Pulmonary artery endothelial cell (primary cell): ENCODE measurements at places on chromosomes 16 and 17. TPM values are rescaled to one million over a fixed set of nuclear protein-coding genes. Genes with fewer than 3 reads are reported as not detected.

Gene NOL11
- 40.1 and 52.0 TPM in 2 replicates for total RNA-seq

DNA sequence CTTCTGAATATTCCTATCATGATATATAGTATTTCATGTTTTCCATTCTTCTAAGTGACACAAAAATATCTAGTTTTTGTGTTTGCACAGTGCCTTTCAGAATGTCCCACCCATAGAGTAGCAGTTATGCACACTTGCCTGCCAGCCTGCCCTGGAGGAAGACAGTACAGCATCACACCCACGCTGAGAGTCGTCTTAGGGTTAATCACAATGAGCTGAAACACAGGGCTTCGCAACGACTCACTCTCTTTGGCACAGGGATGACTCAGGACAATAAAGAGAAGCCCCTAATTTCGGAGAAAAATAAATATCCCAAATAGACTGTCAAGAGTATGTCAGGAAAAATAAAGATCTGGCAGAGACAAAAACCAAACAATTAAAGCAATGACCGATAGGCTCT, 11.6 kb upstream of the NDUFAB1 start:
- DNase-seq, result no peak

Gene P2RX5
- 0.13 and 0.35 TPM in 2 replicates for total RNA-seq

DNA sequence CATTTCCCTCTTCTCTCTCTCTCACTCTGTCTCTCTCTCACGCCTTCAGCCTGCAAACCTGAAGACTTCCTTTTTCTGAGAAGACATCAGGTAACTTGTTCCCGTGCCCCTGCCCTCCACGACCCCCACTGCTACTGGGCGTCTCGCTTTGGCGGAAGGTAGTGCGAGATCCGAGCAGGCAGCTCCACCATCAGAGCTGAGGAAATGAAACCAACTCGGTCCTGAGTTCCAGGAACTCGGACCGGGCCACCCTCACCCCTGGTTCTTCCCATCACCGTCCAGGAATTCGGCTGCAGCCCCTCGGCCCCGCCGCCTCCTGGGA, 585 bp downstream of the MLKL start:
- DNase-seq, result no peak

Gene CACNA1G
- total RNA-seq, result 0.04 TPM in 1 of 2 replicates, not detected in the other

DNA sequence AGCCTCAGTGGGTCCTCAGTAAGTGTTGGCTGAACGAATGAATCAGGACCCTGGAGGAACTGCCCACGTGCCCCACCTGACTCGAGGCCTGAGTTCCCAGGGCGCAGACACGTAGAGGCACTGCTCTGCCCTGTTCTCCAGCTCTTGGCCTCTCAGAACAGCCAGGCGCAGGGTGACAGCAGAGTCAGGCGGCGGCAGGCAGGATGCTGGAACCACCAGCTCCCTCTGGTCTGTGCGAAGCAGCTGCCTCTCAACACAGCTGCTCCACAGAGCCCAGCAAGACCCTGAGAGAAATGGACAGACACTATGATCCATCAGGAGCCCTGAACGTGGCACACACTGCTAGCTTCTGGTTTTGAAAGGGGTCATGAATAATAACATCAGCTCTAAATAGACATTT, 53.1 kb upstream of the BCO1 start:
- no peak for DNase-seq

DNA sequence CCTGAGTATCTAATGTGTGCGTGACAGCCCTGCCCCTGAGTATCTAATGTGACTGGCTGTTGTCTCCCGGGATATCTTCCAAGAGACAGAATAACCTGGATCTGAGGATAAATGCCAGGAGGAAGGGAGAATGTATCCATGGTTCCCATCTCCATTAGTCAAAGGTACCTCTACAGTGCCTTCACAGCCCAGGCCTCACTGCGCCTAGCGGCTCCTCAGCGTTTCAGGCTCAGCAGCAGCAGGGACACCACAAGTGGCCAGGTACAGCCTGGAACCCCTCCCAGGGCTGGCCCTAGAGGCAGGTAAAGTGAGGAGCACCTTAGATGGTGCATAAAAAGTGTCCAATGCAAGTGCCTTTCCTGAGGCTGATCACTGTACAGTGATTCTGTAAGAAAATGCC, 32.0 kb downstream of the SOCS3 start:
- no peak for DNase-seq

DNA sequence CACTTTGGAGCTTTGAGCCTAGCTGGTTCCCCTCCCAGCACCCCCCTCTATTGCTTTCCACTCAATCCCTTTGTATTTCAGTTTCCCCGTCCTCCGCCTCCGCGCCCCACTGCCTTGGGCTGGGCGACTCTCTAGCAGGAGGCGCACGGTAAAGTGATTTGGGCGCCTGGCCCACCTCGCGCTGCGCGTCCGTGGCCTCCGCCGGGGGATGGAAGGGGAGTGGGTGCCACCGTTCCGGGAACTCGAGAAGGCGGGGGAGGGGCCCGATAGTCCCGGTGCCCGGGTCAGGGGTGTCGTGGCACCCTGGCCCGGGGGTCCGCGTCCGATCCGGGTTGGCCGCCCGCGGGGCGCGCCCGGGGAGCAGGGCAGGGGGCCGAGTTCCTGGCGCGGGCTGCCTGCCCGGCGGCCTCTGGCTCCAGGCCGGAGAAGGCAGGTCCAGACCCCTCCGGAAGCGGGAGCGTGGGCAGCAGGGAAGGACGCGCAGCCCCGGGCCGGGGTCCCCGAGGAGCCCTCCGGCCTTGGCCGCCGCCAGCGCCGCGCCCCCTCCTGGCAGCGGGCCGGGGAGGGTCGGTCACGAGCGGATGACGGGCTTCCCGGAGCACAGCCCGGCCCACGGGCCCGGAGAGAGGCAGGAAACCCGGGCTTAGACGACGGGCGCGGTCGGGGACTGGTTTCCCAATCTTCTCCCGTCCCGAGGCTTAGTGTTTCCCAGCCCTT, 15.8 kb downstream of the MEOX1 start:
- DNase-seq, result peak; percentile 19

Gene CTRB2
- total RNA-seq, result not detected in 2 replicates

Gene KRTAP3-2
- total RNA-seq, result not detected in 2 replicates

GRCh38 chr16:88297178-88297720, 85.5 kb upstream of the ZNF469 start:
- no peak for DNase-seq

DNA sequence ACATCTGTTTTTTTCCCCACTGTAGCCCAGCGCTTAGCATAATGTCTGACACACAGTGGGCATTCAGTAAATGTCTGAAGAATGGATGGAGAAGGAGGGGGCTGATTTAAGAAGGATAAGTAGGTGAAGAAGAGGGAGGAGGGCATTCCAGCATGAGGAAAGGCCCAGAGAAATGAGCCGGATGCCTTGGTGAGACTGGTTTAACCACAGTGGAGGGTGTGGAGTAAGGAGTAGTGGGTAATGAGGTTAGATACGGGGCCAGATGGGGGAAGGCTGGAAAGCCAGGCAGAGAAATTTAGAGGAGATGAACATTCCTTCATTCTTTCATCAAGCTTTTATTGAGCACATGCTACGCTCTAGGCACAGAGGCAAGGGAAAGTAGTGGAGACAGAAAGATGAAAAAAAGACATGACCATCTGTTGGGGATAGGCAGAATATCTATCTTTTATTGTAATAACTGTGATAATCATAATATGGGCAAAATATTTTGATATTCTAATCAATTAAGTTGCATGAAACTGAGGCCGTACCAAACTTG, 43.7 kb upstream of the NFAT5 start:
- DNase-seq, result no peak
